ENCODE measurements at places on chromosomes 2 and 18.

DNA sequence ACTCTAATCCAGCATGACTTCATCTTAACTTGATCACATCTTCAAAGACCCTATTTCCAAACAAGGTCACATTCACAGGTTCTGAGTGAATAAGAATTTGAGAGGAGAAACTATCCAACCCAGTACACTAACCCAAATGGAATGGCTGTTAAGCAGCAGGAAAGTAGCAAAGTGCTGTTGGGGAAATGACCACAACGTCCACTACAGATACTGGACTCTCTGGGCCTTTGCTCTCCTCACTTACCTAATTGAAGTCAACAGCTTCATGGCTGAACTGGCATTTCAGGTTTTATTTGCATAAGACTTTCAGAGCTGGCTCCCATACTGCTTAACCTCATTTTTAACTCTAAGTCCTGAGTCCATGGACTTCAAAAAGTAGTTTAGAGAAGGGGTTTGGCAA, 38.0 kb upstream of the ACVR2A start:
- DNase-seq: no peak

GRCh38 chr18:55120896-55121295, 161.6 kb upstream of the CCDC68 start:
- no peak for DNase-seq

DNA sequence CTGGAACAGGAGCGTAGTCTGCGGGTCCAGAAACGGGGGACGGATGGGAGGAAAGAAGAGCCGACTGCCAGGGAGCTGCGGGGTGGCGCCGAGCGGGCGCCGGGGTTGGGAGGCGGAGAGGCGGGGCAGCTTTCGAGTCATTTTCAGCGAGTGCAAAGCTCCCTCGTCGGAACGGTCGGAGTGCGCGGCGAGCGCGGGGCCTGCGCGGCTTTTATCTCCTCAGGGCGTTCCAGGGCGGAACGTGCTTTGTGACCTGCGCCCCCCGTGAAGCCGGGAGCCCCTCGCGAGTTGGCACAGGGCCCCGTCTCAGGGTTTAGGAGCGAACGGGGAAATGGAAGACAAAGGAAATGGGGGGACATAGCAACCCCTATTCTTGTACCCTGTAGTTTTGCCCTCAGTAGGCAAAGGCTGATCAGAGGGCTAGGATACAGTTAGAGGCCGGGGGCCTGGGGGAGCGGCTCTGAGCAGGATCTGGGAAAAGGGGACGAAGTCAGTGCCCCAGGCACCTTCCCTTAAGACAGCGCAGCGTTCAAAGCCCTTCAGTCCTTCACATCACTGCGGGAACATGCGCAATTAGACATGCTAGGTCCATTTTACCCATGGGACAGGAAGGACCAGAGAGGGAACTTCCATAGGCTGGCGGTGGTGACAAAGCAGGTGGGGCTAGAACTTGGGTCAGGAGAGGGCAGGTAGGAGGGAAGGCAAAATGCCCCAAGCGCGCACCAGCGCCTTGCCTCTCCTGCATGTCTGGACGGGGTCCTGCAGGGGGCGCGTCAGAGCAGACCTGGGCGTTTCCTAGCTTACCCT, 60.1 kb upstream of the IL1RL1 start:
- DNase-seq: no peak

DNA sequence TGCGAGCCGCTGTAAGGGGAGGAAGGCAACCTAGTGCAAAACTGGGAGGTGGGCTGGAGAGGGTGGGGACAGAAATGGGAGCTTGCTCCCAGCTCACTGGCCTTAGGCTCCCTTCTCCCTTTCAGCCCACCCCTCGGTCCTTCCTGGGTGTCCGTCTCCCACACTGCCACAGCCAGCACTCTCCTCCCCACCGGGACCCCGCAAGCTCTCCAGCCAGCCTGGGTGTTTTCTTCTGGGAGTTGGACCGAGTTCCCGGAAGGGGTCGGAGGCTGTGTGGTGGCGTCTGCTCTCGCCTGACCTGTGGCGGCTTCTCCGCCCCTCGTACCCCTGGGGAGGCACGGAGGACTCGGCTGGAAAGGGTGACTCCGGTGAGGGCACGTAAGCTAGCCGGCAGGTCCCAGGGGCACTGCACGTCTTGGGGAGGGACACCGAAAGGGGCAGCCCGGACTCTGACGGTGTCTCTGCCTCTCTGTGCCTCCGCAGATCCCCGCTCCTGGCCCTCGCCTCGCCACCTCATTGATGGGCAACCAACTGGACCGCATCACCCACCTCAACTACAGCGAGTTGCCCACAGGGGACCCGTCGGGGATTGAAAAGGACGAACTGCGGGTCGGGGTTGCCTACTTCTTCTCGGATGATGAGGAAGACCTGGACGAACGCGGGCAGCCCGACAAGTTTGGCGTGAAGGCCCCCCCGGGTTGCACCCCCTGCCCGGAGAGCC, 1.1 kb downstream of the LRATD1 start:
- no peak for DNase-seq

GRCh38 chr18:55301824-55302166, 286.2 kb downstream of the TCF4 start:
- DNase-seq: no peak

DNA sequence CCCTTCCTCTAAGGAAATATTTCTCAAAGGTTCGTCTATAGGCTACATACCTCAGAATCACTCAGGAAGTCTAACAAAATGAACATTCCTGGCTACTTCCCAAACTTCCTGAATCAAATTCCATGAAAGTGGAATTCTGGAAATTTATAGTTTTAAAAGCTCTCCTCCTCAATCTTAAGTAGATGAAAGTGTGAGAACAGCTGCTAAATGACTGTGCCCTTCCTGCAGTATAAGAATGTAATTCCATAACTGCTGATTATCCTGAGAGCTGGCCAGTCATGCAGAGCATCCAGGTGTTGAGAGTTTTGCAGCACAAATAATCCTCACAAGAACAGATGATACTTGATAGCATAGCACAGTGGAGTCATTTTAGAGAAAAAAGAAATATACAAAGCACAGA, 265.0 kb downstream of the KCNJ3 start:
- no peak for DNase-seq

DNA sequence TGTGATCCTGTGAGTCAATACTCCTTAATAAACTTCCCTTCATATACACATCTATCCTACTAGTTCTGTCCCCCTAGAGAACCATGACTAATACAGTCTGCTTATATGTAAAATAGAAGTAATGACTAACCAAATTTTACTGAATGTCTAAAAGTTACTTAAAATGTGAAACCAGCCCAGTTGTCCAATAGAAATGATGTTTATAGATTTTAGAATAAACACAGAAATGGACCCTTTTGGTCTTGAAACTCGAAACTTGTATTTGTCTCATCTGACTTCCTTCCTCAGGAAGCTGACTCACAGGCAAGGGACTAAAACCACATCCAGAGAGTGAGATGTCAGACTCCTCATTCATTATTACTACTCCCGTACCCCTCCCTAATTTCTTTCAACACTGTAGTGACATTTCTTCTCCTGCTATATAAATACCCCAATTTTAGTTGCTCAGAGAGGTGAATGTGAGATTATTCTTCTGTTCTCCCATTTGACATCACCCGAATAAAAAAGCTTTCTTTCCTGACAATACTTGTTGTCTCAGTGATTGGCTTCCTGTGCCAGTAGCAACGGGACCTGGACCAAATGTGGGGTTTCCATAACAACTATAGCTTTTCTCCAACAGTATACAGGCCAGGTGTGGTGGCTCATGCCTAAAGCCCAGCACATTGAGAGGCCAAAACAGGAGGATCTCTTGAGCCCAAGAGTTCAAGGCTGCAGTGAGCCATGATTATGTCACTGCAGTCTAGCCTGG, 486.0 kb downstream of the ERBB4 start:
- no peak for DNase-seq

DNA sequence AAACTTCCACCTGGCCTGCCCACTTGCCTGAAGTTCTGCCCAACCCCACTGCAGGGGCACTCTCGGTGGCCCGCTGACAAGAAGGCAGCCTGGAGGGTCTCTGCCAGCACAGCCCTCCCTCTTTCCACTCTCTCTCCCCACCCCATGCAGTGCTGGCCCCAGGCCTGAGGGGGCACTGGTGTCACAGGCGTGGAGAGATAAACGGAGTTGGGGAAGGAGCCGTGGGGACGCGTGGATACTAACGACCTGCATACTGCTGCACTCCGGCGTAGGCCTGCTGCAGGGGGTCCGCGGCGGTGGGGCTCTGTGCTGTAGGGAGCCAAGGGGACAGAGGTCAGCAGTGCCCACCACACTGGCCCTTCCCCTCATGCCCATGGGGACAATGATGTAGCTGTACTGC, 299.3 kb downstream of the CELF4 start:
- no peak for DNase-seq

DNA sequence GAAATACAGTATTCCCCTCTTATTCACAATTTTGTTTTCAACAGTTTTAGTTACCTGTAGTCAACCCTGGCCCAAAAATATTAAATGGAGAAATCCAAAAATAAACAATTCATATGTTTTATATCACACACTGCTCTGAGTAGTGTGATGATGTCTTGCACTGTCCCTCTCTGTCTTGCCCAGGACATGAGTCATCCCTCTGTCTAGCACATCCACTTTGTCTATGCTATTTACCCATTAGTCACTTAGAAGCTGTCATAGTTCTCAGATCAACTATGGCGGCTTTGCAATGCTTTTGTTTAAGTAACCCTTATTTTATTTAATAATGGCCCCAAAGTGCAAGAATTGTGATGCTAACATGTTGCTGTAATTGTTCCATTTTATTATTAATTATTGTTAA, 380.6 kb upstream of the REG3G start:
- no peak for DNase-seq

GRCh38 chr2:128280901-128281321, 37.8 kb downstream of the HS6ST1 start:
- no peak for DNase-seq

- DNase-seq: no peak
Measured at GRCh38 chr18:3538954-3539617, 89.1 kb downstream of the TGIF1 start.

- no peak for DNase-seq
Measured at GRCh38 chr18:44741511-44741910, 60.8 kb downstream of the SETBP1 start.

DNA sequence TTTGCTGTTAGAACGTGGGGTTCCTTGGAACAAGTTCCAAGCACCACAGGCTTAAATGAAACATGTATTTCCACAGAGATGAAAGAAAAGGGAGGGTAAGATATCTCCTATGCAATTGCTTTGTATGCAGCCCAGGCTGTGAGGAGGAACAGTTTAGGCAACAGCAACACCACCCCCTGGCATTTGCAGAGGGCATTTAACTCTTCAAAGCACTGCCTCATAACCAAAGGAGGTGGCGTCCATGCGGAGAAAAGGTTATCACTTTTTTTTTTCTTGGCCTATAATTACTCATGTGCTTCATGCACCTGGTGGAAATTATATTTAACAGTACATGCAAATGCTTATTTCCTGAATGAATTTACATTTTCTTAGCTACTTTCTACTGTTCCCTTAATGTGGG, 286.0 kb downstream of the LPIN1 start:
- DNase-seq: no peak

DNA sequence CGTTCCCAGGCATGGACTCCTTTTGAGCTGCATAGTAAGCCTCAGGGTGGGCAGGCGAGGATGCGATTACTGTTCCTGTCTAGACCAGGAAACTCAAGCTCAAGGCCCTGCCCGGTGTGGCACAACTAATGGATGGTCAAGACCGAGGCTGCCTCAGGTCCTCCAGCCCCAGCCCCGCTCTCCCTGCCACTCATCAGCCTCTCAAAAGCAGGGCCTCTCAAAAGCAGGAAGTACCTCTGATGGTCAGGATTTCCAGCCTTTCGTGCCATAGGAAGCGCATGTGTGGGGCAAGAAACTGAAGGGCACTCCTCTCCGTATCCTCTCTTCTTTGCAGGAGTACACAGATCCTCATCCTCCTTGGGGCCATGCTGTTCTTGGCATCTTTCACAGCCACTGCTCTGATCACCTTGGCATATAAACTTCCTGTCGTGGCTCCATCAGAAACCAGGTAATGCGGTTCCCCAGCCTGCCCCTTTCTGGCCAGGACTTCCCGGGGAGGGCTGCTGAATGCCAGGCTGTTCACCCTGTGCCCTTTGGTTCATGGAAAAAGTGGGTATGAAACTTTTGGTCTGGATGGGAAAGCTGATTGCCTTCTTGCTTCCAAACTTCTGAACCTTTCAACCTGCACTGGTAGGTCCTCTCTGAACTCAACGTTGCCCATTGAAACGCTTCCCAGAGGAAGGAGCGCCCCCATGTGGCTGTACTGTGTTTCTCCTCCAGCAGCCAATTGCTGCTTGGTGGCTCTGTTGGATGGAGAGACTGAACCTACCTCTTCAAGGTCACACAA, 82.8 kb upstream of the SEC11C start:
- no peak for DNase-seq

- DNase-seq: no peak
Measured at GRCh38 chr18:25516747-25517498, 165.0 kb upstream of the ZNF521 start.

GRCh38 chr2:201057715-201058248, 13.7 kb downstream of the HYCC2 start:
- no peak for DNase-seq

- no peak for DNase-seq
Measured at GRCh38 chr18:48641981-48642380, 103.2 kb downstream of the CTIF start.

DNA sequence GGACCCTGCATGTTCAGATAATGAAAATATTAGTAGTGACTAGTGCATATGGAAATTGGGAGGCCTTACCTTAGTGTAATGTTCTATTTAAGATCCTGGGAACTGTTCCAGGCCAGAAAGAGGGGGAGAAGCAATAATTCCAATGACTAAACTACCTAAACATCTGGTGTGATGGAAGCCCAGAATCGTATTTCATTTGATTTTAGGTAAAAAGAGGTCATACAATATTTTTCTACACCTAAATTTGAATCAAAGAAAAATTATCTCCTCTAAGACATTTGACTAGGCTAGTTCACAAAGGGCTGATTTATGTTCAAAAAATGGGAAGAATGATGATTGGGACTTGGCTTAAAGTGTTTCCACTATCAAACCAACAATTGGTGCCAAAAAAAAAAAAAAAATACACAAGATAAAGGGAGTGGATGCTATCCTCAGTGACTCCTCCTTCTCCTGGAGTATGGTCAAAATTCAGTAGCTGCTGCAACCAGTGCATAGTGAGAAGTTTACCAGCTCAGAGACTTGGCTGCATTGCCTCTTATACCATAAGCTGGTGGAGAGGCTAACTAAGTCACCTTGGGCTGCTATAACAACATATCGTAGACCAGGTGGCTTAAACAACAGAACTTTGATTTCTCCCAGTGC, 1038.3 kb upstream of the ACVR2A start:
- DNase-seq: no peak

DNA sequence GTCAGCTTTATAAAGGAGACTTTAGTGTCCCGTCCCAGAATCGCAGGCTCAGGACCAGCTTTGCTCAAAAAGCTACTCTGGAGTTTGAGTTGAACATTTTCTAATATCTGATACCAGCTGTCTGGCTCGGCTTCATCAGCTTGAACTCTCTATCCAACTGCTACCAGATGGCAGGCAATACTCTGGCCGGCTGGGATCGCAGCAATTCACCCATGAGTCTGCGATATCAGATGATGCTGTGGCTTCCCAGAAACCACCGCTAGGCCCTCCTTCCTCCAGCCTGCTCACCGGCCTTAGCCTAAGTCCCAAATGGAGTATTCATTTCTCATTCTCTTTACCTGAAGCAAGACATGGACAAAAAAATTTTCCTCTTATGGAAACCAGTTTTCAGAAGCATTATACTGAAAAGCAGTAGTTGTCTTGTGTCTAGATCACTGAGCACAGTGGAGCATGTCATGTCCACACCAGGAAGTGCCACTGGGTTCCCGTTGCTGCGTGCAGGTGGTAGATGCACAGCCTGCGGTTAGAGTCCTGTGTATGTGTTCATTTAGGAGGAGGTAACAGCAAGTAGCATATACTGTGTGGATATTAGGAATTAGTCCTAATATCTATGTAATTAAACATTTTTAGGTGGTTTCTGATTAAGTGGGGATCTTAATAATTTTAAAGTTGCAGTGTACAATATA, 162.0 kb upstream of the SOX11 start:
- DNase-seq: no peak

Data from BJ (cell line).